ENCODE measurements at places on chromosomes 7 and 10. TPM values are rescaled to one million over a fixed set of nuclear protein-coding genes. Genes with fewer than 3 reads are reported as not detected.

Gene POLR2J2
- total RNA-seq: 10.3 TPM

Gene PWWP2B
- 35.4 TPM for total RNA-seq

Gene CH25H
- not detected for total RNA-seq

Gene SNX13
- 163 TPM for total RNA-seq

Gene DRGX
- total RNA-seq: not detected

Gene CCL24
- total RNA-seq: not detected

Gene CNOT4
- 25.6 TPM for total RNA-seq

Gene CCDC136
- total RNA-seq: 4.8 TPM

Gene SYNPO2L
- not detected for total RNA-seq

Gene FKBP9
- 134 TPM for total RNA-seq

Gene FZD1
- 118 TPM for total RNA-seq

GRCh38 chr7:100159099-100159623, 638 bp upstream of the TRAPPC14 start:
- peaks cover 5% of the 10 kb centered on the region for H3K36me3 ChIP-seq
- H3K4me3 ChIP-seq: peak overlapping the region; percentile 92
- peak overlapping the region; percentile 67 for H3K27ac ChIP-seq

- no peaks in the 10 kb centered on the region for H3K27me3 ChIP-seq
- DNase-seq: no peak
- H3K4me3 ChIP-seq: no peak overlapping the region
Observed at GRCh38 chr7:51246258-51247245, 70.1 kb downstream of the COBL start.

DNA sequence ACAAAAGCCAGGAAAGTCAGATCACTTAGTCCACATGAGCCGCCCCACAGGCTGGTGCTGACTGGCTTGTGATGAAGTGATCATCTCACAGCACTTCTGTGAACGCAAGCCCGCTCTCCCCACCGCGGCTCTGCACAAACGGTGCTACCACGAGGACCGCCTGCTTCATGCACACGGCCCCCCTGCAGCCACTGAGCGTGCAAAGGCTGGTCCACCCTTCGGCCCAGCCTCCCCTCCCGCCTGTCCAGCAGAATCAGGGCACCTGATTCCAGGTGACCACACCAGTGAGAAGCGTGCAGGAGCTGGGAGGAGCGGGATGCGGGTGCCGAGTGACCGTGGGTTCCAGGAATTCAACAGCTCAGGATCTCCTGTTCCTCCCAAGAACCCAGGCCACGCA, 32.2 kb downstream of the MAD1L1 start:
- no peak overlapping the region for H3K4me3 ChIP-seq
- H3K27me3 ChIP-seq: no peaks in the 10 kb centered on the region
- peaks cover 28% of the 10 kb centered on the region for H3K4me1 ChIP-seq
- H3K27ac ChIP-seq: no peak overlapping the region
- no peak for DNase-seq

- H3K4me1 ChIP-seq: no peaks in the 10 kb centered on the region
- H3K36me3 ChIP-seq: no peaks in the 10 kb centered on the region
- H3K27me3 ChIP-seq: no peaks in the 10 kb centered on the region
- DNase-seq: no peak
Observed at GRCh38 chr10:26881600-26882331, 21.0 kb upstream of the ABI1 start.

- peaks cover 23% of the 10 kb centered on the region for H3K4me1 ChIP-seq
- no peak overlapping the region for H3K27ac ChIP-seq
- peaks cover 6% of the 10 kb centered on the region for H3K27me3 ChIP-seq
- H3K36me3 ChIP-seq: no peaks in the 10 kb centered on the region
- no peak overlapping the region for H3K4me3 ChIP-seq
- no peak for DNase-seq
Observed at GRCh38 chr7:157693071-157693520, 356.3 kb downstream of the DNAJB6 start.

- DNase-seq: peak; percentile 5
- H3K36me3 ChIP-seq: no peaks in the 10 kb centered on the region
- H3K4me1 ChIP-seq: no peaks in the 10 kb centered on the region
Observed at GRCh38 chr7:106369352-106369751, 84.6 kb upstream of the NAMPT start.

- no peaks in the 10 kb centered on the region for H3K4me1 ChIP-seq
- H3K27me3 ChIP-seq: no peaks in the 10 kb centered on the region
- H3K27ac ChIP-seq: no peak overlapping the region
- no peak for DNase-seq
- H3K36me3 ChIP-seq: no peaks in the 10 kb centered on the region
Observed at GRCh38 chr10:14454629-14455028, 123.9 kb upstream of the FRMD4A start.

DNA sequence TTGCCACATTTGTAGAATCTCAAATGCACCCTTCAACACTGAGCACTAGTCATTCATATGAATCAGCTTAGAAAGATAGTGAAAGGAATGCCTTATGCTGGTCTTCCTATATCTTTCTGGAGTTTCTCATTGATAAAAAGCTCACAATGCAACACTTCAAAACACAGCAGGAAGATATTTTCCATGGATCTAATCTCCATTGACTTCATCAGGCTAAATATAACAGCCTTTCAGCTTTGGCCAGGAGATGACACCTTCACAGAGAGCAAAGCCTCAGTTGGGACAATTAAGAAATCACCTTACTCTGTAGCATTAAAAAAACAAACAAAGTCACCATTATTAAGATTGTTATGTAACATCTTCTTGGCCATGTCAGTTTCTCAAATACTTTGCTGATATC, 6.7 kb downstream of the NRP1 start:
- H3K27me3 ChIP-seq: no peaks in the 10 kb centered on the region
- no peak overlapping the region for H3K27ac ChIP-seq
- H3K4me1 ChIP-seq: peaks cover 14% of the 10 kb centered on the region
- H3K36me3 ChIP-seq: no peaks in the 10 kb centered on the region
- no peak for DNase-seq
- no peak overlapping the region for H3K4me3 ChIP-seq

GRCh38 chr10:95964756-95965155, 57.0 kb downstream of the CC2D2B start:
- no peaks in the 10 kb centered on the region for H3K4me1 ChIP-seq
- H3K27me3 ChIP-seq: no peaks in the 10 kb centered on the region
- no peak overlapping the region for H3K4me3 ChIP-seq

GRCh38 chr10:114504769-114505579, 100.7 kb upstream of the AFAP1L2 start:
- no peaks in the 10 kb centered on the region for H3K36me3 ChIP-seq
- no peak overlapping the region for H3K4me3 ChIP-seq

DNA sequence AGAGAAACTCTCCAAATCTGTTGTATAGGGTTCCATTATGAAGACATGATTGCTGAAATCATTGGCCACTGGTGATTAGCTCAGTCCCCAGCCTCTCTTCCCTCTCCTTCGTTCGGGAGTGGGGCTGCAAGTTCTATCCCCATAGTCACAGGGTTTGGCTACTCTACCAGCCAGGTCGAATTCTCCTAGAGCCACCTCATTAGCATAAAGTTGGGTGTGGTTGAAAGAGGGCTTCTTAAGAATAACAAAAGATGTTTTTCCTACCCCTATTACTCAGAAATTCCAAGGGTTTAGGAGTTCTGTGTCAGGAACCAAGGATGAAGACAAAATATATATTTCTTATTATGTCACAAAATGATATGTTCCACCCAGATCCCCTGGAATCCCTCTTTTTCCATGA, 166.2 kb upstream of the YAE1 start:
- no peaks in the 10 kb centered on the region for H3K27me3 ChIP-seq
- H3K4me3 ChIP-seq: no peak overlapping the region
- no peak for DNase-seq
- no peaks in the 10 kb centered on the region for H3K36me3 ChIP-seq
- H3K4me1 ChIP-seq: no peaks in the 10 kb centered on the region

DNA sequence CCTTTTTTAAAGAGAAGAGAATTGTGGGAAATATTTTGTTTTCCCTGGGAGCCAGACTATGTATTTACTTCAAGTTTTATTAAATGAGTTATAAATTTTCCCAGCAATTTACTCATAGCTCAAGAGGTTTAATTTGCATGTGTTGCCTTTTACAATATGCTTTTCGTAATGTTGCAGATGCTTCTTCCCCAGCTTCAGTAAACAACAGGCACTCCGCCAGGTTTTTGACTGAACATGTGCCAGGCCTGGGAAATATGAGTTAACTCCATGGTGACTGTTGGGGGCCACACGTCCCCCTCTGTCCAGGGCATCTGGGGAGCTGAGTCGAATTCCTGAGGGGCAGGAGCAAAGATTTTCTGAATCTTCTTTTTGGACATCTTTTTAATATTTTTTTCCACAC, 545.7 kb downstream of the LRMDA start:
- H3K27me3 ChIP-seq: no peaks in the 10 kb centered on the region
- no peaks in the 10 kb centered on the region for H3K36me3 ChIP-seq
- no peak overlapping the region for H3K4me3 ChIP-seq

DNA sequence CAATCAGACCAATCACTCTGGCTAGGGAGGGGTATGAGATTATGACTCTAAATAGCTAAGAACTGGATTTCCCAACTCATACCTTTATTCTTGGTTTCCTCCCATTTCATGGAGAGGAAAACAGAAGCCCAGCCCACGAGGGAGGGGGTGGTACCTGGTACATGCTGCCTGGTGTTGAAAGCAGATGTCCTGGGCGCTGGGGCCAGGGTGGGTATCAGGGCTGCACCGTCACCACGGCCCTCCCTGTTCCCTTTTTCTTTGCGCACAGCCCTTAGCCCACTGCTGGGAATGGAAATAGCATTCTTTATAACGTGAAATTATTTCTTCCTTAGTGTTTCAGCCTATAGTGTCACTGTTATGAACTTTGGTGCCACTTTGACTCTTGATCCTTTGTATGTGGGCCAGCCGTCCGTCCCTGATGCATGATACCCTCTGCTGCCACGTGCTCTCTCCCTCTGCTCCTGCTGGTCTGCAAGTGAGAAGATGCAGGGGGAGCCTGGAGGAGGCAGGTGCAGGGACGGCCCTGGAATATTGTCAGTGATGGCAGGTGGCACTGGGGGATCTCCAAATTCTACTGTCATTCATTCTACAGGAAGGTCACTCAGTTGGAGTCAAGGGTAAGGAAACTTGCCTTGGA, 158.5 kb downstream of the CDH23 start:
- H3K27me3 ChIP-seq: no peaks in the 10 kb centered on the region
- DNase-seq: no peak
- no peaks in the 10 kb centered on the region for H3K4me1 ChIP-seq
- H3K27ac ChIP-seq: no peak overlapping the region
- H3K4me3 ChIP-seq: no peak overlapping the region
- H3K36me3 ChIP-seq: no peaks in the 10 kb centered on the region

DNA sequence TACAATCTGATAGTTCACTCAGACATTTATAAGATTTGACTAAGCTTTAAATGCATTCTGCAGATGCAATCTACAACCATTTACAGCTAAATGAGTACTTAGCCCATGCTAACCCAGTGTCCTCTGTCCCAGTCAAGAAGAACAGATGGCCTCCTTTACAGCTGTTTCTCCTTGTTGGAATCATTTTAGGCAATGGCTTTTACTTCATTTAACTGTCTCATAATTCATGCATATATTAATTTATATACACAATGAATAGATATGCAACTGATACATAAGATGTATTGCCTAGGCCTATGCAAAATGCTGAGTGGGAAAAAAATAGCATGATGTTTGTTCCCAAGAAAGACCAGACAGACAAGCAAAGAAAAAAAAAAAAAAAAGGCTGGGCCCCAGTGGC, 82.2 kb downstream of the TSPAN12 start:
- H3K27ac ChIP-seq: no peak overlapping the region
- no peaks in the 10 kb centered on the region for H3K4me1 ChIP-seq
- H3K36me3 ChIP-seq: no peaks in the 10 kb centered on the region
- no peaks in the 10 kb centered on the region for H3K27me3 ChIP-seq
- no peak for DNase-seq
- no peak overlapping the region for H3K4me3 ChIP-seq

GRCh38 chr7:70143075-70144044, 545.1 kb downstream of the AUTS2 start:
- H3K27me3 ChIP-seq: no peaks in the 10 kb centered on the region
- no peaks in the 10 kb centered on the region for H3K4me1 ChIP-seq
- no peak overlapping the region for H3K27ac ChIP-seq
- H3K4me3 ChIP-seq: no peak overlapping the region

- H3K4me1 ChIP-seq: peaks cover under 1% of the 10 kb centered on the region
- H3K36me3 ChIP-seq: peaks cover 3% of the 10 kb centered on the region
- DNase-seq: no peak
- no peak overlapping the region for H3K27ac ChIP-seq
- no peaks in the 10 kb centered on the region for H3K27me3 ChIP-seq
Observed at GRCh38 chr7:92466682-92467081, 11.1 kb downstream of the ERVW-1 start.

DNA sequence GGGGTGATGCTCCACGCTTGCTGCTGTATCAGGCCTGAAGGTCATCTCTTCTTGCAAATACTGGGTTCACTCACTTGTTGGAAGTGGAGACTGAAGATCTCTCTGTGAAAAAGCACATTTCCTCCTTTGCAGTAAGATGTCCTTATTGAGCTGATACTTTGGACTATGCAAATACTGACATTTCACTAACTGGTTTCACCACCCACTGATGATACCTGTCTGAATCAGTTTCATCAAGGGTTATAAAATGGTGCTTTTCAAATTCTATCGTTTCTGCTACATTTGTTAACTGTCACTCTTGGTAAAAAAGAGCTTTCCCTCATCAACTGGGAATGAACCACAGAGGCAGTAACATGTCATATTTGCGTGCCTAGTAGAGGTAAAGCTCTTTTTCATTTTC, 35.5 kb downstream of the RAB19 start:
- DNase-seq: no peak
- H3K4me3 ChIP-seq: no peak overlapping the region
- H3K4me1 ChIP-seq: no peaks in the 10 kb centered on the region
- H3K27me3 ChIP-seq: no peaks in the 10 kb centered on the region

DNA sequence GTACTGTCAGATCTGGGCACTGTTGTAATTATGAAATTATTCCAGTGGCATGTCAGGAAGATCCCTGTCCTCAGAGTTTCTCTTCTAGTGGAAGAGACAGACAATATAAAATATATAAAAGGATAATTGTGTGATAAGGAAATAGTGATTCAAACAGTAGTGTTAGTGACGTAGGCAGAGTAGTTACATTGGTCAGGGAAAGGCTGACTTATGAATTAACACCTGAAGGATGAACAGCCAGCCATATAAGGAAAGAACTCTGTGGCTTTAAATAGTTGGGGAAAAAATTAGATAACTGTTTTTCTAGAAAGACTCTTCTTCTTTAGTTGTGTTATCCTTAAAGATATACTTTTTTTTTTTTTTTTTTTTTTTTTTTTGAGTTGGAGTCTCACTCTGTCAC, 37.7 kb downstream of the WAC start:
- peaks cover 23% of the 10 kb centered on the region for H3K4me1 ChIP-seq
- H3K36me3 ChIP-seq: no peaks in the 10 kb centered on the region
- no peak overlapping the region for H3K27ac ChIP-seq
- H3K4me3 ChIP-seq: no peak overlapping the region
- no peaks in the 10 kb centered on the region for H3K27me3 ChIP-seq

GRCh38 chr10:133129071-133129858, 30.8 kb upstream of the KNDC1 start:
- no peak overlapping the region for H3K4me3 ChIP-seq
- no peaks in the 10 kb centered on the region for H3K27me3 ChIP-seq
- no peaks in the 10 kb centered on the region for H3K36me3 ChIP-seq
- DNase-seq: no peak

All from thyroid gland (tissue), 4 donors.